CD8-positive, alpha-beta memory T cell (primary cell): ENCODE measurements at places on chromosomes 1 and 21. TPM values are rescaled to one million over a fixed set of nuclear protein-coding genes. Genes with fewer than 3 reads are reported as not detected.

GRCh38 chr1:214432245-214432644 lies 119.2 kb downstream of the PTPN14 start:
- no peak for DNase-seq

GRCh38 chr21:37145635-37146111 lies 72.6 kb downstream of the TTC3 start:
- DNase-seq = no peak

DNA sequence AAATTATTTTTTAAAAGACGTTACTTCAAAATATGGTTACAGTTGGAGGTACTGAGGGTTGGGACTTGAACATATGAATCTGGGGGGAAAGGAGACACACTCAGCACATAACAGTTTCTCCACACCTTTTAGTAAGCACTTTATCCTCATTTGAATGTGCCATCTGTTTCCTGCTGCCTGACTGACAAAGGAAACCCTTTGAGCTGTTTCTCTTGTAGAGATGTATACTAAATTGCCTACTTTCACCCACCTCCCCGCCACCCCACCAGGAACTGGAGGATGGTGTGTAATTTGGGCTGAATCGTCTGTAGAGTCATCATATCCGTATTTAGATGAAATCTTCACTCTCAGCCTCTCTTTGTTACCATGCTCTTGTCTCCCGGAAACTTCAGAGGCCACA lies 108.1 kb downstream of the KAZN start:
- DNase-seq = no peak

DNA sequence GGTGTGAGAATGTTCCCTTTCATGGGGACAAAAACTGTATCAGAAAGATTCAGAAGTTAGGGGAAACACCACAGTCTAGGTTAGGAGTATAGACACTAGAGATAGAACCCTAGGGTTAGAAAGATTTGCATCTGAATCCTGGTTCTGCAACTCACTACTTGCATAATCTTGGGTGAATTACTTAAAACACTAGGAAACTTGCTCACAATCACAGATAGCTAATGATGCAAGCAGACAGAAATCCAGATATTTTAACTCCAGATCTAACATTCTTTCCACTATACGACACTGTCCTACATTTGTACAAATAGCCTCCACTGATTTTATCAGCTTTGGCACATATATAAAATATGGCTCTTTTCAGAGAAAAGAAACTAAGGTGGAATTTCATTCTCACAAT lies 30.8 kb upstream of the GLIS1 start:
- no peak for DNase-seq

GRCh38 chr1:151710187-151710840 lies 6.3 kb downstream of the CELF3 start:
- no peak for DNase-seq

- no peak for DNase-seq
These were observed 8.8 kb upstream of the CCDC27 start for GRCh38 chr1:3743421-3743820.

- no peak for DNase-seq
These were observed 35.5 kb downstream of the COLGALT2 start for GRCh38 chr1:184002071-184002470.

ZMYND12 gene
- total RNA-seq = 0.69 TPM

OR10Z1 gene
- not detected for total RNA-seq
